RKO (cell line): ENCODE measurements at places on chromosomes 7 and 10.

GRCh38 chr10:113604572-113604971 is 51.7 kb downstream of the HABP2 start:
- DNase-seq: no peak

DNA sequence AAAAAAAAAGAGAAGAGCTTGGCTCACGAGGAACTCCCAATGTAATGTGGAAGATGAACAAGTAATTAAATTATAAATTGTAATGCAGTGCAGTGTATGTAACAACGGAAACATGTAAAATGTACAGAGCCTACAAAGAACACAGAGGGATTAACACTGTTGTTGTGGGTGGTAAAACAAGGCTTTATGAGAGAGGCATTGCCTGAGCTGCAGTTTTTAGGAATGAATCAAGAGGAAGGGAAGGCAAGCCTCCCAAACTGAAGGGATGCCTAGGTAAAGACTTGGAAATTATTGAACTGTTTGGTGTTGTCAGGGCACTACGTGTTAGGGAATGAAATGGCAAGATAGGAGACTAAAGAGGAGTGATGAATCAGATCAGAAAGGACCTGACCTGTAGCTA is 213.7 kb downstream of the HTR7 start:
- no peak for DNase-seq

GRCh38 chr7:24797270-24797669 is 40.0 kb upstream of the GSDME start:
- peak; percentile 7 for DNase-seq

GRCh38 chr10:116733566-116733965 is 8.8 kb downstream of the HSPA12A start:
- no peak for DNase-seq

GRCh38 chr7:30646154-30646553 is 36.1 kb downstream of the CRHR2 start:
- DNase-seq: no peak

- DNase-seq: peak; percentile 71
These were observed 122.4 kb downstream of the ZNF248 start for GRCh38 chr10:37734971-37735370.

DNA sequence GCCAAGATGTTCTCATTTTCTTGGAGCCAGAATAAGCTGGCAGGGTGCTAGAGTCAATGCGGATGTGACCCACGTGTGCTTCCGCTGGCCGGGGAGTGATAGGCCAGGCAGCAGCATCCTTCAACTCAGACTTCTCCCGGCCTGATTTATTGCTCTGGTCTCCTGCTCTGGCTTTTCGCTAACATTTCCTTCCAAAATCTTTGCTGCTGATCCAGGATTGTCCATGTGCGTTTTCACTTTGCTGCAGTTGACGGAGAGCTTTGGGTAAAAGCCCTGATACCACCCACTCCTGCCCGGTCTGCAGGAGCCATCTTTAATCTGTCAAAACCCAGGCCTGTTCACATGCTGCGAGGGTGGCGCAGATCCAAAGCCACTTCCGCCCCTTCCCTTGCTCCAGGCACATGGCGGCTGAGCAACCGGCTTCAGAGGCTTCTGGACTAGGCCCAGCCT is 106.8 kb downstream of the CYP26A1 start:
- no peak for DNase-seq

DNA sequence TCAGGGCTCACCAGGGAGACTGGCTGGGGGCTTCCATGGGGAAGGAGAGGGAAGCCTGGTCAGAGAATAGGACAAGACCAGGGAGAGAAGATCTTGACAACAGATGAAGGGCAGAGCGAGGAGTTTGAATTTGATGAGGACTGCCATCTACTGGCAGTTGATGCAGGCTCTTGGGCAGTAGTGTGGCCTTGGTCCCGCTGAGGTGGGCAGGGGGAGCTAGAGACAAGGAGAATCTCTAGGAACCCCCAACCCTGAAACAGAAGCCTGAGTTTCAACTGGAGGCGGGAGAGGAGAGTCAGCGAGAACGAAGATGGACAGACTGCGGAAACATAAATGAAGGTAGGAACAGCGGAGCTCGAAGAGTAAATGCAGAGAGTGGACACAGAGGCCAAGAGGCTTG is 81.0 kb downstream of the PPP1R3C start:
- peak; percentile 12 for DNase-seq

DNA sequence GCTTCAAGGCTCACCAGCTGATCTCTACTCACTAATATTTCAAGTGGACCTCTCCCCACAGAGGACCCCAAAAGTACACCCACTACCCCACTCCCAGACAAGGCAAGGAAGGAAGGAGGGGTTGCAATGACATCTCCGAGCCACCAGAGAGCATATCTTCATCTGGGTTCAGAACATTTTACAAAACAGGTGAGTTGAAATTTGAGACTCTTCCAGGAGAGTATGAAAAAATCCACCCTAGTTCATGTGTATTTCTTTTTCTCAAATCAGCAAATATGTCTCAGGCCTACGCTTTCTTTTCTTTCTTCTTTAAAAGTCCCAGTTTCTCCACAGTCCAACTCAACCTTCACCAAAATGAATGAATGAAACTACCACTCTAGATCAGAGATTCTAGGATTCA is 61.9 kb downstream of the SGMS1 start:
- DNase-seq: no peak

GRCh38 chr10:77737608-77738007 is 100.0 kb upstream of the KCNMA1 start:
- peak; percentile 79 for DNase-seq

GRCh38 chr7:138226001-138226476 is 149.8 kb downstream of the AKR1D1 start:
- no peak for DNase-seq

GRCh38 chr10:63375859-63376258 is 89.9 kb downstream of the JMJD1C start:
- DNase-seq: no peak

DNA sequence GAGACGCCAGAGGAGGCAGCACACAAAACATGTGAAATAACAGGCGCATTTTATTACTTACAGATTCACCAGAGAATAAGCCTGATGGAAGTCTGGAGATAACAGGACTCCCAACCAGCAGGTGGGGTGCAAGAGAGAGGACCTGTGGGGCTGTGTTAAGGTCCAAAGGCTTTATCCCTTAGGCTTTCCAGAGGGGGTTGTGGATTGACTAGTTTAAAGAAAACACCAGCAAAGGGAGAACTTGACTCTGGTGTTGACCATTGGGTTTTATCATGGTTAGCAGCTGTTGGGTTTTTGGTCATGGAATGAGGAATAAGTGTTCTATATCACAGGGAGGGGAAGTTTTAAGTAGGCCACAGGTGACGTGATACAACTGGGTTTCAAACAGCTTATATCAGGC is 1.6 kb upstream of the CRPPA start:
- DNase-seq: no peak

GRCh38 chr7:28778786-28779185 is 179.3 kb downstream of the TRIL start:
- DNase-seq: no peak
